Hematopoietic multipotent progenitor cell treated with erythropoietin and hydrocortisone succinate and interleukin-3 and kit ligand, for 15 days (in vitro differentiated cells): ENCODE measurements at places on chromosomes 16 and 17.

DNA sequence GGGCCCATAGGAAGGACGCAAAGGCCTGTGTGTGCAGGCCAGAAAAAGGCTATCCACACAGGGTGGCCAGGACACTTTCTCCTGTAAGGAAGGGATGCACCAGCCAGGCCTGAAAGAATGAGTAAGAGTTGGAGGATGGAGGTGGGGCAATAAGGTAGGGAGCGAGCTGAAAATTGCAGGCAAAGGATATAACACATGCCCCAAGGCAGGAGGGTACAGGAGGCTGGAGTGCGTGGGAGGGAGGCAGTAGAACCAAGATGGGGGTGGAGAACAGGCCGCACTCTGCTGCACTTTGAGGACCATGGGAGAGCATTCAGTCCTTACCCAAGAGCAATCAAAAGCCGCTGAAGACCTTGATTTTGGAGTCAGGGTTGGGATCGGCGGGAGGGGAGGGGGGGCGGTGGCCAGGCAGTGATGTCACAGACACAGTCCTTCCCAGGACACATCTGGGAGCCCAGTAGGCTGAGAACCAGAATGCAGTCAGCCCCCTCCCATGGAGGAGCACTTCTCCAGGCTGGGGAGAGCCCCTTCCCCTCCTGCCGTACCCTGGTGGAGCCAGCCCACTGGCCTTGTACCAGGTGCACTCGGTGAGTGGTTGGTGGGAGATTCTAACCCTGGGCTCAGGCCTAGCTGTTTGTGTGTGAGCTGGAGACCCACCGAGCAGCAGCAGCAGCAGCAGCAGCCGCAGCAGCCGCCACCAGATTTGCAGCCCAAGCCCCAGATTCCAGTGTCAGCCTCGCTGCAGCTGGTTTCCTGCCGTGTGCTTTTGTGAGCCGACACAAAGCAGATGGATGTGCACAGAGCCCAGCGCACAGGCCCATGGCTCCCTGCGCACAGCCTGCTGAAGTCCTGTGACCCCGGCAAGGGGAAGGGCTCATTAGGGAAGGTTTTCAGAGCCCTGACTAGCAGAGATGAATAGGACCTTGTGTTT, 17.5 kb downstream of the ANKRD40 start:
- no peak for DNase-seq

DNA sequence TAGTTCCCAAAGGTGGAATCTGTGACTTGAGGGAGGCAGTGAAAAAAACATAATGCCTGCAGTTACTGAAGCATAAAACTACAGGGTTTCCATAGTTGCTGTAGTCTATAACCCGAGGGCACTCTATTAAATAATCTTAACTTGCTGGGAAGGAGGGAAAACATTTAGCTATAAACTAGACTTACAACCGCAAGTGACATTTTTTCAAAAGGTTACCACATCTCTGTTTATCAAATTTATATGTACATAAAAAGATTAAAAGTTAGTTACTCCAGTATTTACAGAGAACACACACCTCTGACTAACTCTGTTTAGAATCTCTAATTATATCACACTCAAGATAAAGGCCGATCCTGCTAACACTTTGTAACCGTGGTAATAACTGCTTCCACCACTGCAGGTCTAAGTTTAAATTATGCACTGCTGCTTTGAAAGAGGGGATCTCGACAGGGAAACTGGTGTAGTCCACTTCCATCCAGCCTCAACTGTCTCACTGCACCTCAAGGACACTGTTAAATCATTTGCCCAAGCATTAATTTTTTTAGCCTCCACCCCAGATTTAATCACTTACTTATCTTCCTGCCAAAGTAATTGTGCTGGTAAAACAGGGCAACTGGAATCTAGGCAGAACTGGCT, 14.6 kb downstream of the KCNJ16 start:
- DNase-seq: no peak

DNA sequence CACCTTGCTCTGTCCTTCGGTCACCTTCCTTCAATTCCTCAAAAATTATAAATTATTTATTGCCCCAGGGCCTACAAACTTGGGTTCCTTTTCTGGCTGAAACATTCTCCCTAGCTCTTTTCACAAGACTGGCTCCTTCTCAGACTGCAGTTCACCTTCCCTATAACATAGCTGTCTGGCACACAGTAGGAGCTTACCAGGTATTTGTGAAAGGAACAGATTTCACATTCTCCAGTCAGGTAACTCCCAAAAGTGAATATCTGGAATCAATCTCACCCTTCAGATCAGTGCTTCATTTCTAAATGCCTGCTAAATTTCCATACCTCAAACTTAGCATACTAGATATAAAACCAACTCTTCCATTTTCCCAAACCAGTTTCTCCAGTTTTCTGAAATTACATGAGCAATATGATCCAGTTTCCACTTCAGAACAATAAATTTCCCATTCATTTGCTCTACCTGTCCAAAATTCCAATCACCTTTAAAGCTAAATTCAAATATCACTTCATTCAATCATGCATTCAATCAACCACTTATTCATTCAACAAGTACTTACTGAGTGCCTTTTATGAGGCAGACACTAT, 6.1 kb downstream of the RFFL start:
- DNase-seq: no peak

- DNase-seq: no peak
Measured at GRCh38 chr16:84838383-84838948, 18.7 kb downstream of the CRISPLD2 start.

- no peak for DNase-seq
Measured at GRCh38 chr17:64240261-64240740, 22.8 kb downstream of the TEX2 start.

GRCh38 chr16:80948886-80949493, 57.7 kb downstream of the CMC2 start:
- DNase-seq: peak; percentile 47

GRCh38 chr16:75138636-75139035, 9.7 kb upstream of the ZFP1 start:
- DNase-seq: no peak

- DNase-seq: no peak
Measured at GRCh38 chr16:52781005-52781630, 234.2 kb upstream of the TOX3 start.

DNA sequence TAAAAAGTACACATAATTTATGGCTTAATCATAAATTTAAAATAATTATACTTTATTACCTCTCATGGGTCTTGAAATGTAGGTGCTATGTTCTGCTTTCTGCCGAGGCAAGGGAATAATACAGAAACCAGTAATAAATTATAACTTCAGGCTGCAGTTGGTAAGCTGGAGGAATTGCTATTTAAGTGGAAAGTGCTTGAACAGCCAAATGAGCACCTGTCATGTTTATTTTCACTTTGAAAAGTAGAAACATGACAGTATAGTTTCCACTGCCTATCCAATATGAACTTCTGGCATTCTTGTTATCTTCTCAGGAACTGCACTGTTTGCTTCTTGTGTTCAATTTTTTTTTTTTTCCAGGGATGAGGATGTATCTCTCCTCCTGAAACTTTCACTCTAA, 146.0 kb downstream of the FTO start:
- DNase-seq: no peak

DNA sequence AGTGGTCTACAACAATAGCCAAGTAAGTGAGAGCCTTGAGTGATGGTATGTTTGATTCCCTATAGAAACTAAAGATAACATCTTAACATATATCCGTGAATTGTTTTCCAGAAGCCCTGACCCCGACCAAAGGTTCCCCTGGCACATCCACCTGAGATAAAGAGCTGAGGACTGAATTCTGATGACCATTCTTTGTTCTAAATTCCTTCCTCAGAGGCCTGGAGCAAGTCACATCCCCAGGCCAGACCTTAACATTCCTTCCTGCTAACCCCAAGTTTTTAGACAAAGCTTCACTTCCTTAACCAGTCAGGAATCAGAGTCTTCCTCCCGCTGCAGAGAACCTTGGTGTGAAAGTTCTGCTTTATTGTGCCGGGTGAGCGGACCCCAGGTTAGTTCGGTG, 83.3 kb downstream of the PMP22 start:
- no peak for DNase-seq

DNA sequence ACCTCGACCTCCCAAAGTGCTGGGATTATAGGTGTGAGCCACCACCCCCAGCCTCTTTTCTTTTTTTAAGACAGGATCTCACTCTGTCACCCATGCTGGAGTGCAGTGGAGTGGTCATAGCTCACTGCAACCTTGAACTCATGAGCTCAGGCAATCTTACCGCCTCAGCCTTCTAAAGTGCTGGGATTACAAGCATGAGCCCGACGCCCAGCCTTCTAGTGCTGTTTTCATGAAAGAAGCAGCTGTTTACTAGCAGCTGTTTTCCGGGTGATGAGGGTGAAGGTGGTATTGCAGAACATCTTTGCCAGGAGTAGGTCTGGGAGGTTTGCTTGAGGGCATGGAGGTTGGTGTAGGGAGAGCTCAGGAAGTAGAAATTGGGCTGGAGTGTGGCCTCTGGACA, 2.0 kb downstream of the ADCY7 start:
- no peak for DNase-seq

GRCh38 chr17:3888343-3889171, 4.3 kb downstream of the CAMKK1 start:
- DNase-seq: no peak

DNA sequence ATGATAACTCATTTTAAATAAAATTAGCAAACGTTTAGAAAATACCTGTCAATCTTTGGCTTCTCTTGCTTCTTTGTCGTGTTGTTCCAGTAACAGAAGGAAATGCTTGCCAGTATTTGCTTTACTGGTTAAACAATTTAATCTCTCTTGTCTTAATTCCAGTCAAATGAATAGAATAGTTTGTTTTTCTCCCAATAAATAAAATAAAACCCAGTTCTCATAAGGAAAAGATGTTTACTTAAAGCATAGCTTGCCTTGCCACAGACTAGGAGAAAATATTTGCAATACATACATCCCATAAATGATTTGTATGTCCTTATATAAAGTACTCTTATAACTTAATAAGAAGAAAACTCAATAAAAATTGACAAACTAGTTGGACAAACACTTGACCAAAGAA, 43.9 kb upstream of the TEKT3 start:
- no peak for DNase-seq

GRCh38 chr17:72667096-72668063, 425.1 kb downstream of the SLC39A11 start:
- no peak for DNase-seq

GRCh38 chr17:1744551-1745512, 2.2 kb downstream of the SERPINF2 start:
- no peak for DNase-seq

DNA sequence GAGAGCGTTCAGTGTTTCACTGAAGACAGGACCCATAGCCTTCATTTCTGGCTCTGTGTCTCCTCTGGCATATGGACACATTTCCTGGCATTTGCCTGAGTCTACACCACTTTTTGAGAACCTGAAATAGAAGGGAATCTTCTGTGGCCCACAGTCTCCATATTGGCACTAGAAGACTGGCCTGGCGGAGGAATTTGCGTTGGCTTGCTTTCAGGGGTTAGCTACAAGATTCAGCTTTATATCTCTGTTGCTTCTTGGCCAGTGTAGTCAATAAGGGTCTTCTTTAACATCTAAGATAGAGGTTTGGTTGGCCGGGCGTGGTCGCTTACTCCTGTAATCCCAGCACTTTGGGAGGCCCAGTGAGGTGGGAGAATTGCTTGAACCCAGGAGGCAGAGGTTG, 12.8 kb upstream of the CLEC18C start:
- no peak for DNase-seq

GRCh38 chr16:648071-648780, 939 bp upstream of the WDR90 start:
- peak; percentile 48 for DNase-seq

- DNase-seq: peak; percentile 32
Measured at GRCh38 chr17:43832976-43833829, at the start of gene MPP3. TSS of gene MPP3 (minus strand) at chr17:43833146. CDS start at chr17:43831906, 1,240 bp downstream.

DNA sequence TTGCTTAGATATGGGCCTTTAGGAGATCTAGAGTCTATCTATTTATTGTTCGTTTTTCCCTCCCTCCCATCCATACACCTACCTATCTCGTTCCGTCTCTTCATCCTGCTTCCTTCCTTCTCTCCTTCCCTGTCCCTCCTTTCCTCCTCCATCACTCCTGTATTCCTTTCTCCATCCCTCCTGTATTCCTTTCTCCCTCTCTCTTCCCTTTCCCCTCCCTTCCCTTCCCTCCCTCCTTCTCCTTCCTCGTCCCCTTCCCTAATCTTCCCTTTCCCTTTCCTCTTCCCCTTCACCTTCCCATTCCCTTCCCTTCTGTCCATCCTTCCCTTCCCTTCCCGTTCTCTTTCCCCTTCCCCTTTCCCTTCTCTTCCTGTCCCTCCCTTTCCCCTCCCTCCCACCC, 10.6 kb downstream of the GP2 start:
- DNase-seq: no peak

DNA sequence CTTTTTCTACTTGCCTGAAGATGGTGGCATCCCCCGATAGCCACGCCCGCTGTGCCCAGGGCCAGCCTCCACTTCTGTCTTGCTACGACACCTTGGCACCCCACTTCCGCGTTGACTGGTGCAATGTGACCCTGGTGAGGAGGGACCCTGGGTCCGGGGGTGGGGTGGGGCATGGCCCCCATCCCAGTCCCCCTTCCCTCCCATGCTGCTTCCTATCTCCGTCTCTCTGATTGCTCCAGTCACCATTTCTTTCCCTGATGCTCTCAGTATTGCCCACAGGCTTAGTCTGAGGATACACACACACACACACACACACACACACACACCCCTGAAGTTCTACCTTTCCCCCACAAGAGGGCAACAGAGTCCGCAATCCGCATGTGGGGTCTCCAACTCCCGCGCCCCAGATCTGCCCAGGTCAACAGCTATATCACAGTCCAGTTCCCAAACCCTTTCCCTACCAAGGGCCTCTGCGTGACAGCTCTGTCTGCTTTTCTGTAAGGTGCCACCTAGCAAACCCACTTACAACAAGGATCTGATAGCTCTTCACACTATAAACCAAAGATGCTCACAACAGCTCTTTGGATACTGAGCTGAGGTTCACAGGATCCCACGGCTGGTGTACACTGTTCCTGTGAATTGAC, 3.4 kb downstream of the SGCA start:
- DNase-seq: peak; percentile 25

DNA sequence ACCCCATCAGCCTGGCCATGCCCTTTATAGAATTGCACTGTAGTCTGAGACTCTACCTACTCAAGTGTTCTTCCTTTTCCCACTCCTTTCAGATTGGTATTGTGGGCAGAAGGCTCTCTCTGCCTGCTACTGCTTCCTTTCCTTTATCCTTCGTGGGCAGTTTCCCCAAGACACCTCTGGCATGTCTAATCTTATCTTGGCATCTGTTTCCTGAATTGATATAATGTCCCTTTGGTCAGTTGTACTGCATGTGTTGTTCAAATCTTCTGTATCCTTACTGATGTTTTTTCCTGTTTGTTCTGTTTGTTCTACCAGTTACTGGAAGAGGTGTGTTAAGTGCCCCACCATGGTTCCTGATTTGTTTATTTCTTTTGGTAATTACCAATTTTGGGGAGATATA, 29.5 kb upstream of the MSI2 start:
- DNase-seq: no peak

DNA sequence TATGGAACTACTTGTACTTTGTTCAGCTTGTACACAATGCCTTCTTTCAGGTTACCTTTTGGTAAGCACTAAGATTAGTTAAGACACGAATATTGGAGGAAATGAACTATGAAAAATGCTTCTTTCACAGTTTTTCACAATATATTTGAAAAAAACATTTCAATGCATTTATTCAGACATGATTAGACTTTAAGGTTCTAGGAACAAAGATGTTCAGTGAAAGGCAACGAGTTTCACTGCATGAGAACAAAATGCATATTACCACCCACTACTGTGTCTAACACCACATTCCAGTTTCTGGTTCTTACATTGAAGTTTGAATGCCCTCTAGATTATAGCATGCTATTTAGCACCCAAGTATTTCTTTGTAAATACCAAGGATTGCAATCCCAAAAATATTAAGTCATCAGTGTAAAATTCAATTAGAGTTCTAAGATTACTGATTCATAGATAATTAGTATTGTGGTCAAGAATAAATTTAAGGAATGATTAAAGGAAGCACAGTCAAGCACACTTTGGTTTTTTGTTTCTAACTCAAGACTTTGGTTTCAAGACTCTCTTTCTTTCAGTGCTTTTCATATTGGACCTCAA, 261.7 kb downstream of the CEP112 start:
- no peak for DNase-seq
